ENCODE measurements at places on chromosomes 5 and 9. TPM values are rescaled to one million over a fixed set of nuclear protein-coding genes. Genes with fewer than 3 reads are reported as not detected.

Gene SLC46A2
- total RNA-seq = not detected

Gene SPATA31A7
- total RNA-seq = not detected

DNA sequence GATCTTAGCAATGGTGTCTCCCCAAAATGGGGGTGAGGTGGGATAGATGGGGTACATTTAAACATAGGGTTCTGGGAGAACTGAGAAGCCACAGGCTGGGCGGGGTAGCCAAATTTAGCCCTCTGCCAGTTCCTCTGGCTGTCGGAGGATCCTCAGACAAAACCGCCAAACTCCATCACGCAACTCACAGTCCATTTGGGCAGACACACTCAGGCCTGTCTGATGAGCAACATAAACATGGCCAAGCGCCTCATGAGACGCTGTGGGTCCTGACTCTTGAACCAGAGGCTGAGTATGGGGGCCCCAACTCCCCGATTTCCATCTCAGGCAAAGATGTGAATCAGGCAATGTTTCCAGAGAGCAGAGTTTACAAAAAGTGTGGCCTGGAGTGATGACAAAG, 162.3 kb downstream of the FGF18 start:
- no peak for DNase-seq

- no peak for DNase-seq
Observed at GRCh38 chr5:114477816-114478334, 116.0 kb downstream of the KCNN2 start.

- no peak for DNase-seq
Observed at GRCh38 chr9:20307621-20308020, 314.7 kb downstream of the MLLT3 start.
